Amygdala (tissue), 56 donors: ENCODE measurements at places on chromosomes 7 and 10.

- no peak for DNase-seq
Measured at GRCh38 chr10:3139216-3139910, 33.2 kb downstream of the PITRM1 start.

DNA sequence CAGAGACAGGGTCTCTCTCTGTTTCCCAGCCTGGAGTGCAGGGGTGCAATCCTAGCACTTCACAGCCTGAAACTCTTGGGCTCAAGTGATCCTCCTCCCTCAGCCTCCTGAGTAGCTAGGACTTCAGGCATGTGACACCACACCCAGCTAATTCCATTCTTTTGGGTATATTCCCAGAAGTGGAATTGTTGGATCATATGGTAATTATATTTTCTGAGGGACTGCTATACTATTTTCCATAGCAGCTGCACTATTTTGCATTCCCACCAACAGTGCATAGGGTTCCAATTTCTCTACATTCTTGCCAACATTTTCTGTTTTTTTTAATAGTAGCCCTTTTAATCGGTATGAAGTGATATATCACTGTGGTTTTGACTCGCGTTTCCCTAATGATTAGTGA is 30.0 kb upstream of the RAB11FIP2 start:
- DNase-seq, result no peak

- DNase-seq, result no peak
Measured at GRCh38 chr7:120927454-120928103, 23.0 kb upstream of the ING3 start.

GRCh38 chr7:44306606-44307005 is 18.8 kb downstream of the CAMK2B start:
- no peak for DNase-seq

DNA sequence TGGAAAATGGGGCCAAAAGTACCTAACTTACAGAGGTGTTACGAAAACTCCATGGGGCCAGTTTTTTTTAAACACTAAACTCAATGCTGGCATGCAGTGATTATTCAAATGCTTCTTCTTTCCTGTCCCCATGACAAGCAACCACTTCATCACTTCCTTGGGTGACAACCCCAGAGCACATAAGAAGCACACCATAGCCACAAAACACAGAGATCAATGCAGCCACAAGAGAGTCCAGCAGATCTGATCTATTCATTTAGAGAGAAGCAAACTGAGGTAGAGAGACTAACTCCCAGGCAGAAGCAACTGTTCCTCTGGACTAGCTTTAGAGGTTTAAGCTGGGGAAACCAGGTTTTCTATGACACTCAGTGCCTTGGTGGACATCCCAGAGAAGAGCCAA is 180.0 kb downstream of the GRID1 start:
- no peak for DNase-seq

GRCh38 chr10:125795128-125795527 is 19.5 kb upstream of the MMP21 start:
- peak; percentile 83 for DNase-seq

DNA sequence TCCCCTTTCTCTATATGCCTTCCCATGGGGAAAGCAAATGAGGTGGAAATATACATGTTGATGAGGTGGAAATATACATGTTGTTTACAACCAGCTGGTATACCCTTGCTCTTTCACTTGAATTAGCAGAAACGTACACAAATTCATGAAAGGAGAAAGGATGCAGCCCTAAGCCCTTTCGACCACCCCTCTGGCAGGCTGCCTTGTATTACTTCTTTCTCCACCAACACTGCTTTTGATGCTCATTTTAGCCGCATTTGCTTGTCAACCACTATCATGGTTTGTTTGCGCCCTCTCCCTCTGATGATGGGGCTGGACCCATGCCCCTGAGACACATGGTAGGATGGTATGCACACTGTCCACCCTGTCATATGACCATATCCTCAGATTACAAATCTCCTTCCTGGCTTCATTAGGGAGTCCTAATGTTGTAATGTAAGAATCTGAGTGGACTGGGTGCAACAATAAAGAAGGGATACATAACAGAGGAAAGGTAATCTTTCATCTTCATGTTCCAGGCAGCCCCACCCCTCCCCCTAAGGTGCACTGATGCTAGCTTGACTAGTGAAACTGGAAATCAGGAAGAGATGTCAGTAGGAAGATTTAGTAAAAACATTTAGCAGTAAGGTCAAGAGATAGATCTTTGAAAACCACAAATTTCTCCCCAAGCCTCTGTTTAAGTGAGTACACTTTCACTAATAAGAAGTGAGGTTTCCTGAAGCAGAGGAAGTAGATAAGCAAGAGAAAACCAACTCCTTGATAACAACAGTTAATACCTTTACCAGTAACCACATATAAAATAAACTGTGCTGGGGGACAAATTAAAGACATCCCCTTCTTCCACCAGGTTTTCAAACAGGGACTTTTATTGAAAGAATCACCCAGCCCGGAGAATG is 536.8 kb upstream of the NRP1 start:
- no peak for DNase-seq

- no peak for DNase-seq
Measured at GRCh38 chr7:75653651-75654050, 85.1 kb downstream of the HIP1 start.

- DNase-seq, result no peak
Measured at GRCh38 chr7:37432281-37432920, 16.3 kb downstream of the ELMO1 start.

DNA sequence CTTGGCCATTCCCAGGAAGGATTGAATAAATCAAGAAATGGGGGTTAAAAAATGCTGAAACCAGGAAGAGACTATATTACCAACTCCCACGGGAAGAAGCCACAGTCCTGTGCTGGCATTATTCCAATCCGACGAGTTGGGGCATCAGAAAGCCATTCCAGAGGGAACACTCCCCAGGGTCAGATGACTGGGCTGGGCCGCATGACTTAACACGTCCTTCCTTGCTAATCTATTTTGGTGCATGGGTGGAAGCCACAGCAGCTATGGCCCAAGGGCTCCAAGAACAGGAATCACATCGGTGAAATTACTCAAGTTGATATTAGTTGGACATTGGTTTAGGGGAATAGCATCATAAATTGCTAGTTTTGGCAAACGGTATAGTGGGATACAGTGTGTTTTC is 592.9 kb upstream of the NRP1 start:
- DNase-seq, result no peak

- DNase-seq, result no peak
Measured at GRCh38 chr10:47277352-47278151, 22.4 kb upstream of the GDF10 start.

DNA sequence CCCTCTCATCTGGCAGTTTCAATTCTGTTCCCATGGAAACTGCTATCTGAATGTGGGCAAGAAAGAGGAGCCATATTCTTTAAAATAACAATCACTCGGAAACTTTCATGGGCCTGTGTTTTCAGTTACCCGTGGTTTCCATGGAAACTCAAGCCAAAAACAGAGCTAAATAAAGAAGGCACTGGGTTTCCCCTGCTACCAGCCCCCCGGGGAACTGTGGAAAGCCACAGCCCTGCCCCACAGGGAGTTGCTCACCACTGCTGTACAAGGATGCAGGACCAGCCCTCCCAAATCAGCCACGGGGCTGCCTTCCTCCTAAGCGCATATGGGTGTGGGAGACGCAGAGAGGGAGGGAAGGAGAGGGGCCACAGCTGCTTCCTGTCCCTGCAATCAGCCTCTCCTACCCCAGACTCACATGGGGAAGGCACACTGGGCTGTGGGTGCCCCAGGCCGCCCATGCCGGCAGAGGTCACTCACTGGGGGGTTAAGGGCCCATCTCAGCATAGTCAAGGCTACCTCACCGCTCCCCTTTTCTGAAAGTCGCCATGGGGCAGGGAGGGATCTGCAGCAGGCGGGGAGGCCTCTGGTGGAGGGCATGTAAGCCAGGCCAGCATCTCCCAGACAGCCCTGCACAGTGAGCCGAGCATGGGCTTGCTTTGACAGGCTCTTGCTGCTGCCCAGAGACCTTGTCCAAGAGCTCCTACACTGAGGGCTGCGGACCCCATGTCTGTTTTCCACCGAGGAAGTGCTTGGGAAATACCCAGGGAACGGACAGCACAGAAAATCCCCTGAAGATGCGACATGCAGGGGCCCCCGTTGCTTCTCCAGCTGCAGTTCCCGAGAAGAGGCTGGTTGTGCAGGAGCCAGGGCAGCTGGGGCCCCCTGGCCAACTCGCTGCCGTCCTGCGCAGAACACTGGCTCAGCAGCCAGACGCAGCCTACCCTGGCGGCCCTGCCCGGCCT is 157.3 kb upstream of the PPP2R2D start:
- DNase-seq, result no peak

DNA sequence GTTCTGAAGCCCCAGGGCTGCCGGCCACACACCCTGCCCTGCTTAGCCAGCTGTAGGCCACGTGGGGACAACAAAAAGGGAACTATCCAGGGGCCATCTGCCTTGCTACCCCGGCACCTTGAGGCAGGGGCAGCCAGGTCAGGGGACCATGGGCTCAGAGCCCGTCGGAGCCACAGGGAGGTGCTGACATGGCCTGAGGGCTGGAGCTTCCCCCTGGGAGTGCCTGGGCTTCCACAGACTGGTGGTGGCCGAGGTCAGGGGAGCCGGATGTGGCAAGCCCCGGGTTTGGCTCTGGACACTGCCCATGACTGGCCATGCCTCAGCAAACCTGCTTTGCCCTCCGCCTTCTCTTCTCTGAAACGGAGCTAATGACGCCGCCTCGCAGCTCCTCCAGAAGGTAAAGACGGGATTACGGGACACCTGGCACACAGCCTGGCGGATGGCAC is 178.5 kb downstream of the EBF3 start:
- no peak for DNase-seq

DNA sequence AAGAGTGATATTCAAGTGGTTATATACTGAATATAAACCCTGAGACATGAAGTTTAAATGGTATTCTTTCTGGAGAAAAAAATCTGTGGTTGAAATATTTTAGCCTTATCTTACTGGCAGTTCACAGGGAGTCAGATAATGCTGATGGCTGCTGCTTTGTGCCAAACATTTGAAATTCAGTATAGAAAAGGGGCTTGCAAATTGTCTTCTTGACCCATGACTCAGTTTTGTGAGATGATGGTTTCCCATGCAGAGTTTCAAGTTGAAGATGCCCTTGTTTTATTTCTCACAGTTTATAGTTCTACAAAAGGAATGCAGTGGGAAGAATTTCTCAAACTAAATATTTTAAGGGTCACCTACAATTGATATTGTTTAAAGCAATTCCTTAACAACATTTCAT is 251.1 kb upstream of the MEOX2 start:
- no peak for DNase-seq

- no peak for DNase-seq
Measured at GRCh38 chr10:12873172-12873571, 128.3 kb downstream of the CCDC3 start.

DNA sequence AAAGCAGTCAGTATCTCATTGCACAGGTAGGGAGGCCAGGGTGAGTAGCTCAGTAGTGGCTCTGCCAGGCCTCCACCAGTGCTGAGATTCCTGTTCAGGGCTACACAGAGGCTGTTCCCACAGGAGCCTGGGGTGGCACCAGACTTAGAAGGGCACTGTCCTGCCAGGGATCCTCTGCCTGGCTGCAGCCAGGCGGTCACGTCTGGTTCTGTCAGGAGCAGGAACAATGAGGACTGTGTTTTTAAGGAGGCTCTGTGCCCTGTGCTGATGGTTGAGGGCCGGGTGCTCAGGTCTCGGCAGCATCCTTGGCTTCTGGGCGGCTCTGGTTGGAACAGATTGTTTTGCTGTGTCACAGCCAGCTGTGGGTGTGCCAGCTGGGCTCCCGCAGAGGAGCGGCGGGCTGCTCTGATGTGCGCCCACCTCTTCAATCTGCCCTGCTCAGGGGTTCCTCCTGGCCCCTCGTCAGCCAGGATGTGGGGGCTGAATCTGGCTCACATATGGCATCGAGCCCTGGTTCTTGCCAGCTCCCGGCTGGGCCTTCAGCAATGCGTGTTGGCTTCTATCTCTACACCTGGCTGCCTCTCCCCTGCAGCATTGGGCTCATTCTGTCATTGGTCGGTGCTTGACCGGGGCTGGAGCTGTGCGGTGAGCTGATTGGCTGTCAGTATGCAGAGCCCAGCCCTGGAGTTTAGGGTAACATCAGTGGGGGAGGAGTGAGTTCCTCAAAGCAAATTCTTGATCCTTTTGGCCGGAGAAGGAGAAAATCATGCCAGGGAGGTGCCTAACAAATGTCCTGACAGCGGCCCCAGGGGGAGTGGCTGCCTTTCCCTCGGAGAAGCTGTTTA is 41.2 kb downstream of the TACR2 start:
- DNase-seq, result peak; percentile 21

GRCh38 chr7:38374507-38374906 is 101.1 kb upstream of the TARP start:
- no peak for DNase-seq

- no peak for DNase-seq
Measured at GRCh38 chr10:117619707-117620405, 77.3 kb downstream of the EMX2 start.

DNA sequence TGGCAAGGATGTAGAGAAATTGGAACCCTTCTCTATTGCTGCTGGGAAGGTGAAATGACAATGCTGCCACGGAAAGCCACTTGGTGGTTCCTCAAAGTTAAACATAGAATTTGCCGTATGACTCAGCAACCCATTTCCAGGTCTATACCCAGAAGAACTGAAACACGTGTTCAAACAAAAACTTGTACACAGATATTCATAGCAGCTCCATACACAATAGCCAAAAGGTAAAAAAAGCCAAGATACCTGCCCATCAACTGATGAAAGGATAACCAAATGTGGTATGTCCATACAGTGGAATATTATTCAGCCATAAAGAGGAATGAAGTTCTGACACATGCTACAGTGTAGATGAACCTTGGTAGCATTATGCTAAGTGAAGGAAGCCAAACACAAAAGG is 39.1 kb downstream of the LHPP start:
- no peak for DNase-seq

GRCh38 chr7:108973075-108973474 is 403.4 kb downstream of the DNAJB9 start:
- DNase-seq, result no peak

DNA sequence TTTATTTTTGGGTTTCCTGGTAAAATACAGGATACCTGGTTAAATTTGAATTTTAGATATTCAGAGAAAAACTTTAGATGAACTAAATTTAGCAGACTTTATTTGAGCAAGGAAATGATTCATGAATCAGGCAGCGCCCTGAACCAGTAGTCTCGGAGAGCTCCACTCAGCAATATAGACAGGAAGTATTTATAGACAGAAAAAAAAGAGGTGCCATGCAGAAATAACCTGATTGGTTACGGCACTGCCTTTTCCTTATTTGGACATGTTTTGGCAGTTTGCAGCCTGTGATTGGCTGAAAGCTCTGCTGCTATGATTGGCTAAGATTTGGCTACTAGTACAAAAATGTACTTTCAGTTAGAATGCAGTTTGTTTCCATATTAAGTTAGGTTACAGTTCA is 198.3 kb upstream of the DKK1 start:
- no peak for DNase-seq

DNA sequence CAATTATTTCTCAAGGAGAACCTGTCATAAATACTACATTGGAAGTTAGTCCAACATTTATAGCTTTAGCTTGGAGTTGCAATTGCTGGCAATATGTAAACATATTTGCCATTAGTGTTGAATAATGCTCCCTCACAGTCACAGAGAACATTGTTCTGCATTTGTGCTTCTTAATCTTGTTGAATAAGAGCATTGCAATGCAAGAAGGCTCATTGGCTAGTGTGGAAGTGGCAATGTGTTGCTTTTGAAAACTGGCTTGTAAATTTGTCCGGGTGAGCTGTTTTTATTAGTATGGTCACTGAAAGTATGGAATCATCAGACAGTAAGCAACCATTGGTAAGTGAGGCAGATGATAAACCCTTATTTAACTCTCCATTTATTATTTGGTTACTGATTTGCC is 47.7 kb upstream of the MBL2 start:
- DNase-seq, result no peak
